ENCODE measurements at places on chromosomes 1 and 21. TPM values are rescaled to one million over a fixed set of nuclear protein-coding genes. Genes with fewer than 3 reads are reported as not detected.
A peak's percentile ranks its signal among the peaks of the same experiment; 100 is the strongest.

- no peak for DNase-seq
Observed at GRCh38 chr21:26116456-26117011, 54.0 kb downstream of the APP start.

DNA sequence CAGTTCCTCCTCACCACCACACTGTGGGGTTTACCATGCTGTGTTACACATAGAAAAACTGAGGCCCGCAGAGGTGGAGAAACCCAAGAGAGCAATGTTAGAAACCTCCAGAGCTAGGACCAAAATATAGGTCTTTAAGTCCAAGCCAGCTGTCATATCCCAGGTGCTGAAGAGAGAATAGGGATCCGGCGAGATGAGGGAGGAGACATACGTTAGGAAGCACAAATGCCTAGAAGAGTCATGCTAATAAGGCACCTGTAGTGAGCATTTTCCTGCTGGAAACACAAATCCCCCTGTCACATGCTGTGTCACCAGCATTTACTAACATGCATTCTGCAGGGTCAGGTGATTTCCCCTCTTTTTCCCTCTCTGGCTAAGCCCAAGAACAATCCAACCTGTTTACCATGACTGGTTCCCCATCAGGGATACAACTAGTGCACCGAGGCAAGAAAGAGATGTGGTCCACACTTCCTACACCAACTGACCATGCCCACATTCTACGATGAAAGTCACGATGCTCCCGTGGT is 168.6 kb upstream of the CAMK1G start:
- no peak for DNase-seq

The BRDT gene
- not detected for total RNA-seq

- DNase-seq, result no peak
Observed at GRCh38 chr1:81937791-81938450, 137.2 kb downstream of the ADGRL2 start.

The BCAR3 gene
- 0.47 TPM for total RNA-seq

- no peak for DNase-seq
Observed at GRCh38 chr21:15617964-15618363, 111.8 kb upstream of the USP25 start.

DNA sequence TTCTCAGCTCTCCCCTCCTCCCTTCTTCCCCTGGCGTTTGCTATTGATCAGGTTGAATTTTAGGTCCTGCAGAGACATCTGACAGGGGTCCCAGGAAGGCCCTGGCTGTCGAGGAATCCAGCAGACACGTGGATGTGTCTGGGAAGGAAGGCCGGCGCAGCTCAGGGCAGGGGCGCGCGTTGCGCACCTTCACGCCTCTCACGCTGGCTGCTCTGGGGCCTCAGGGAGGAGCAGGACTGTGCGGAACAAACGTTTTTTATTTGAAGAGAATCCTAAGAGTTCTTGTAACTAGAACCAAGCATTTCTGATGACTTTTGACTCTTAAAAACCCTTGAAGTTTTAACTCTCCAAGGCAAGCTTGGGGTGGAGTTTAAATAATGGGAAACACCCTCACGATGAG is 54.2 kb downstream of the SLC37A1 start:
- DNase-seq, result no peak

The CAMK1G gene
- not detected for total RNA-seq

GRCh38 chr1:92872719-92873118 is 40.9 kb downstream of the RPL5 start:
- DNase-seq, result no peak

The NHLH2 gene
- not detected for total RNA-seq

GRCh38 chr1:109371341-109371739 is 26.4 kb downstream of the SORT1 start:
- peak; percentile 28 for DNase-seq

- DNase-seq, result no peak
Observed at GRCh38 chr1:45134461-45134873, 71.9 kb downstream of the ZSWIM5 start.

GRCh38 chr1:241551759-241552638 is 19.8 kb downstream of the KMO start:
- DNase-seq, result peak; percentile 32

DNA sequence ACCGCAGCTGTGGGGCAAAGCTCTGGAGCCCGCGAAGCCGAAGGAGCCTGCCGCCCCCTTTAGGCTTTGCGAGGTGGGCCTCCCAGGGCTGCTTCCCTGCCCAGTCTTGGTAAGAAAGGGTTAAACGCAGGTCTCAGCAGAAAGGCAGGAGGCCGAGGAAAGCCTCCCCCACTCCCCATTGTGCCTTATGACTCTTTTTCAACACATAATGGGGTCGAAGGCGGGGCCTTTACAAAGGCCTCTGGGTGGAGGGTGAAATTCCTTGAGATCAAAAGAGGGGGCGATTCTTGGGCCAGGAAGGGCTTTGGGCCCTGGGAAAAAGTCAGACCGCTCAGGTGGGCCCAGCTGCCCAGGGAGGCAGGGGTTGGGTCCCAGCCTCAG is 880 bp downstream of the ALPL start:
- no peak for DNase-seq

DNA sequence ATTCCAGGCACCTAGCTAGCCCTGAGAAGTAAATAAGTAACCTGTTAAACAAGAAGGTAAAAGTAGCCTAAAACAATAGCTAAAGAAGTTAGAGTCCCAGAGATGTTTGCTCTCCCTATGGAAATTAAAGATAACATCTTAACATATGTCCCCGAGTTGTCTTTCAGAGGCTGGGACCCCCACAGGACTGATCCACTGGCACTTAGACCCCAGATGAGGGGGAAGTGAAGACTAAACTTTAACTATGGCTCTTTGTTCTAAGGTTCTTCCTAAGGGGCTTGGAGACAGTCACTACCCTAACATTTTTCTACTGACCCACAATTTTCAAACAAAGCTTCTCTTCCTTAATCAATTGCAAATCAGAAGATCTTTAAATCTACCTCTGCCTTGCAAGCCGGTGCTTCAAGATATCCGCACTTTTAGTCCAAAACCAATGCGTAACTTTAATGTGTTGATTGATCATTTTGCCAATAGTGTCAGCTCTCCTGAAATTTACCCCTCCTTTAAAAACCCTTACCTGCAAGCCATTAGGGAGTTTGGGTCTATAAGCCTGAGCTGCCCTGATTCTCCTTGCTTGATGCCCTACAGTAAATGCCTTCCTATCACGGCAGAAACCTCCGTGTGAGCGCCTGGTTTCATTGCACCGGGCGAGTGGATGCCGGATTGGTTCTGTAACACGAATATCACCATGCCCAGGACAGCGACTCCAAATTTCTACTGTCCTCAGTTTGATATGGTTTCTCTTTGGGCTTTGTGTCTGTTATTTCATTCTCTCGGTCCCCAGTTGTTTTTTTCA is 404.4 kb downstream of the SIPA1L2 start:
- no peak for DNase-seq

GRCh38 chr1:157411064-157411463 is 141.3 kb downstream of the FCRL5 start:
- no peak for DNase-seq

- DNase-seq, result no peak
Observed at GRCh38 chr21:35044770-35045541, 4.1 kb downstream of the RUNX1 start.

The BRINP3 gene
- total RNA-seq, result not detected

The PCP4 gene
- not detected for total RNA-seq

- no peak for DNase-seq
Observed at GRCh38 chr1:192588546-192588945, 13.0 kb downstream of the RGS1 start.

The LCE1D gene
- not detected for total RNA-seq

- DNase-seq, result peak; percentile 14
Observed at GRCh38 chr1:154759196-154759595, 110.9 kb downstream of the KCNN3 start.

GRCh38 chr1:12469493-12469892 is 148.5 kb downstream of the DHRS3 start:
- no peak for DNase-seq

- no peak for DNase-seq
Observed at GRCh38 chr1:11610629-11611180, 43.5 kb downstream of the FBXO2 start.

DNA sequence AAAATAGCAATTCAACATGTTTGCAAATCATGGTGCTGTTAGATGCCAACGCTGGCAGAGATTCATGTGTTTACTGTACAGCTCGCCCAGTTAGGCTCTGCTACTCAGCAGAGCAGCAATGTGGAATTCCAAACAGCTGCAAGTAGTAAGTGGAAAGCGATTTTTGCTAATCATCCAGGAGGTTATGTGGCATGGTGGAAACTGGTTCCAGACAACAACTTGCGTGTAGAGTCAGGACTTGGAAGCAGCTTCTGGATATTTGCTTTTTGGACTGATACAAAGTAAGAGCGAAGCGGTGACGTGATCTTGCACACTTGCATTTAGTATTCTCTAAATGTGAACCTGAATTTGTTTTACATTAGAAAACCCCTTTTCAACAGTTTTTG is 27.1 kb upstream of the HHAT start:
- no peak for DNase-seq

The FAM163A gene
- total RNA-seq, result 0.08 TPM

Measured in CD4-positive, alpha-beta T cell (primary cell).